ENCODE measurements at places on chromosomes 7 and 10.

- DNase-seq: peak; percentile 83
Measured at GRCh38 chr7:30771880-30772425, 736 bp downstream of the MINDY4 start.

- DNase-seq: no peak
Measured at GRCh38 chr10:95297402-95297801, 6.6 kb upstream of the PDLIM1 start.

DNA sequence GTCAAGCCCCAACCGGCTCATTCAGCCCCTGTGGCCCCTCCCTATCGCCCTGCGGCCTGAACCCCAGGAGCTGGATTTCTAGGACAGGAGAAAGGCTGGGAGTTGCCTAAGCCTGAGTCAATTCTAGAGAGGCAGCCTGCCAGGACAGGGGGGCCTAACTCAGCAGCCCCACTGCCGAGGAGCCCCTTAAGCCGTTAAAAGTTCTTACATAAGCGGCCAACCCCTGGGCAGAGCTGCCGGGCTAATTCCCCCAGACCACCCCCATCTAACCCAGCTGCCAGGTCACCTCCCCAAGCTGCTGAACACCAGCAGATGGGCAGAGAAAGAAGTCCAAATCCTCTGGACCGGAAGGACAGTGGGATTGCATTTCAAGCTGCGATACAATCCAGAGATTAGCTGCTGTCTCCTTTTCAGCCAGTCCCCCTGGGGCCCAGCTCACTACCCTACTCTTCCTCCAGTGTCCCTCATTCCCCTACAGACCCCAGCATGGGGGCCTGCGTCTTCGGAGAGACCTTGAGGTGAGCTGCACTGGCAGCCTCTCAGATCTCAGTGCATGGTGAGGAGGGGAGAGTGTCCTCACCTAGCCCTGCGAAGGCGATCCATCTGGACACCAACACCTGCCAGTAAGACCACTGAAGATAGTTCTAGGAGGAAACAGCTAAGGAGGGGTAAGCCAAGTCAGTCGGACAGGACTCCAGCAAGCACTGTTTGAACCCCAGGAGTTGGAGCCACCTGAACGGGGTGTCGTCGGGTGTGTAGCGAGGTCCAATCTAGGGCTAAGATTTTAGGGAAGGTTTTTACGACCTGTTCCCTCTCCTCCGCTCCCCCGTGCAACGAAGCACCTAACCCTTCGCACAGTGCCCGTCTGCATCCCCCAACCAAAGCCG, 830 bp downstream of the IMPDH1 start:
- peak; percentile 47 for DNase-seq

DNA sequence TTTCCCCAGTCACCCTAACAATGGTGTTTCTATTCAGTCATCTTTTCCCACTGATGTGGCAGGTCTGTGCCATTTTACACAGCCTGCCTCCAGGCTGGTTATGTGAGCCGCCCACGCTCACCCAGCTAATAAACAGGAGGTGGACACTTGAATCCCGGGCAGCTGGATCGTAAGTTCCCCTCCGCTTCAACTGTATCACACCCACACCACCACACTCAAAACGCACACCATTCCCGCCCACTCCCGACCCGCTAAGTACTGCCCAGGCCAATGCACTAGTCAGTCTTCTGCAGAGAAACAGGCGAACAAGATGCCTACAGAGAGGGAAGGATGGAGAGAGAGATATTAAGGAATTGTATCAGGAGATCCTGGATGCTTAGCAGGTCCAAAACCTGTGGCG, 38.9 kb upstream of the PFKP start:
- no peak for DNase-seq

DNA sequence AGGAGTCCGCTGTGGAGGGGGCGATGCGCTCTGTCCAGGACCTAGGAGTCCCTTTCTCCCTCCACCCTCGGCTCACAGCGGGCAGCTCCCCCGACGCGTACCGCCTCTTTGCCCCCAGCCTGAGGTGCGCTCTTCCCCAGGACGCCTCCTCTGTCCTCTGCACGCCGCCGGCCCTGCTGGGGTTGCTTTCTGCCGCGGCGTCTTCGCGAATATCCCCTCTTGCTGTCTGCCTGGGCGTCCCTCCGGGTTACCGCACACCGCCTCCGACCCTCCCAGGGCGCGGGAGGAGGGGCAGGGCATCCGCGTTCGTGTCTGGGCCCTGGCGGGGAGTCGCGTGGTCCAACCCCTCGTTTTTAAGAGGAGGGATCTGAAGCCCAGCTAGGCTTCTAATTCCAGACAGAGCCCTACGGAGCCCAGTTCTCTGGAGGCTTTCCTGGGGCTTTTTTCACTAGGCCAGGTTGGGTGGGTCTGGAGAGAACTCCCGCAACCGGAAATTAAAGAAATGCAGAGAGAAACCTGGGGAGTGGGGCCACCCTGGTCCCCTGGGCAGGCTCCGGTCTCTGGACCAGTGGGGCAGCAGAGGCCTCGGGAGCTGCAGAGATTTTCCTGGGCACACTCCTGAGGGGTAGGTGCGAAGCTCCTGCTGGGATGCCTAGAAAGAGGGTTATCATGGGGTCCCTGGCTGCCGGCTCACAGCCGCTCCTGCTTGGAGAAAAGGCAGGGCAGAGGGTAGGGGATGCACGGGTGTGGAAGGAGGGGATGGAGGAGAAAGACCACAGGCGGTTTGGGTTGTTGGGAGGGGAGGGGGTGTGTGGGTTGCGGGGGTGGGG, 166.9 kb downstream of the UBE2H start:
- DNase-seq: peak; percentile 48

GRCh38 chr7:42407021-42407710, 170.2 kb upstream of the GLI3 start:
- DNase-seq: no peak

GRCh38 chr10:129779126-129780111, 184.7 kb downstream of the EBF3 start:
- DNase-seq: no peak

DNA sequence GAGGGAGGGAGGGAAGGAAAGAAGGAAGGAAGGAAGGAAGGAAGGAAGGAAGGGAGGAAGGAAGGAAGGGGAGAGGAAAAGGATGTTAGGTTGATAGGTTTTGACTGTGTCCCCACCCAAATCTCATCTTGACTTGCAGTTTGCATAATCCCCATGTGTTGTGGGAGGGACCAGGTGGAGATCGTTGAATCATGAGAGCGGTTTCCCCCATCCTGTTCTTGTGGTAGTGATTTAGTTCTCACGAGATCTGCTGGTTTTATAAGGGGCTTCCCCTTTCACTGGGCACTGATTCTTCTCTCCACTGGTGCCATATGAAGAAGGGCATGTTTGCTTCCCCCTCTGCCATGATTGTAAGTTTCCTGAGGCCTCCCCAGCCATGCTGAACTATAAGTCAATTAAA, 15.1 kb upstream of the NUDCD3 start:
- no peak for DNase-seq

GRCh38 chr10:114482480-114483304, 78.4 kb upstream of the AFAP1L2 start:
- no peak for DNase-seq

DNA sequence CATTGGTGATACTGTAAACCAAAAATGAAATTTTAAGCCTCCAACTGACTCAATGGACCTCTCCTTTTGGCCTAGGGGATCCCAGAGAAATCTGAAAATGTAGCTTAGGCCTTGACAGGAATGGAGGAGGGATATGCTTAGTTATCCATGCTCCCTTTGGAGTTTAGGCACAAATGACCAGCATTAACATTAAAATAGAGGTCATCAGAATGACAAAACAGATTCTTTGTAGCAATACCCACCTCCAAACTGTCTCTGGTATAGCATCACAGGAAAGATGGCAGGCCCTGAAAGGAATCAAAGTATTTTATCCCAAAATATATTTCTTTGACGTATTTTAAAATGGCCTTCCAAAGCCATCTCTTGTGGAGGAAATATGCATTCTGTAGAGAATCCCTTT, 39.1 kb upstream of the LRRN3 start:
- no peak for DNase-seq

- no peak for DNase-seq
Measured at GRCh38 chr7:105768898-105769507, 107.4 kb downstream of the ATXN7L1 start.

DNA sequence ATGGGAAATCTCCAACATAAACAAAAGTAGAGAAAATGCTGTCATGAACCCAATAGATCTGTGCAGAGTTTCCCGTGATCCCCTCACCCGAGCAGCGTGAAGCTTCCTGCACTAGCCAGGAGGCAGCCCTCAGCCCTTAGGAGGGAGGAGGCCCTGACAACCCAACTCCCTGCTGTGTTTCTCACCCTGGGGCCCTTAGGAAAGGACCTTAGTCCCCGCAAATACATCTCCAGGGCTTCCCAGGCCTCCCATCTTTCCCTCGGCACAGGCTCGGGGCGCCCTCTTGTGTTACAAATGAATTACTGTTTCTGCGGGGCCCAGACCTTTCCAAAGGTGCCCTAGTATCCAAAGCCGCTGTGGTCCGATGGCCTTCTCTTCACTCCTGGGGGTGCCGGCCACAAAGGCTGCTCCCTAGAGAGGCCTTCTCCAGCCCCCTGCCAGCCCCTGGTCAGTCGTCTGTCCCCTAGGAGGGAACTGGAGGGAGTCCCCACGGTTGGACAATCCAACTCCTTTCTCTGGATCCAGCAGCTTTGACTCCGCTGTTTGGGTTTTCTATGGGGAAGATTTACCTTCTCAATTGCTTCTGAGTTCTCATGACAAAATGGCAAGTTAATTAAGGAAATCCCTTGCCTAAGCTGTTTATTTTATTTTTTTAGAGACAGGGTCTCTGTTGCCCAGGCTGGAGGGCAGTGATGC, 49.9 kb upstream of the SH2B2 start:
- DNase-seq: peak; percentile 72

GRCh38 chr7:50721661-50722259, 60.9 kb downstream of the GRB10 start:
- DNase-seq: no peak

GRCh38 chr7:5382281-5382892, 41.2 kb downstream of the TNRC18 start:
- DNase-seq: peak; percentile 26

- DNase-seq: peak; percentile 82
Measured at GRCh38 chr7:26090927-26091519, 61.0 kb upstream of the NFE2L3 start.

- DNase-seq: peak; percentile 93
Measured at GRCh38 chr10:88385601-88386203, 197.4 kb downstream of the RNLS start.

DNA sequence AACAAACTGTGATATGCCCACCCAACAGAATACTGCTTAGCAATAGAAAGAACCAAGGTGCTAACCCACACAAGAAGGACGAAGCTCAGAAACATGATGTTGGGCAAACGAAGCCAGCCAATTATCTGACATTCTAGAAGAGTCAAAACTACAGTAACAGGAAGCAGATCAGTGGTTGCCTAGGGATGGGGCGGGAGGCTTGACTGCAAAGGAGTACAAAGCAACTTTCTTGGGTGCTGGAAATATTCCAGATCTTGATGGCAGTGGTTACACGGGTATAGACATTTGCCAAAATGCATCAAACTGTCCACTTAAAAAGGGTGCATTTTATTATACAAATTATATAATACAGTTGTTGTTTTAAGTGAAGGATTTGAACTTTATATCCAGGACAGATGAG, 41.1 kb upstream of the RET start:
- DNase-seq: no peak

- no peak for DNase-seq
Measured at GRCh38 chr7:8435590-8436545, 2.5 kb downstream of the NXPH1 start.

DNA sequence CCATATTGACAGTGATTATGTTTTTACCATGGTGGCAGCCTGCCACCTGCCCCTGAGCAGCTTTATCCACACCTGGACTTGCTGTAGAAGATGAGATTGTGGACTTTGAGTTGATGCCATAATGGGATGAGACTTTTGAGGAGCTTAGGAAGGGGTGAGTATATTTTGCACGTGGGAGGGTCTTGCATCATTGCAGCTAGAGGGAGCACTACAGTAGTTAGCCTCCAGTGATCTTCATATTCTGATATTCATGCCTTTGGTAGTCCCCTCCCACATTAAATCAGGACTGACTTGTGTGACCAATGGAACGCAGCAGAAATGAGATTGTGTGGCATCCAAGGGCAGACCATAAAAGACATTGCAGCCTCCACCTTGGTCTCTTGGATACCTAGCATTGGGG, 18.2 kb upstream of the COL13A1 start:
- no peak for DNase-seq
